ENCODE measurements at places on chromosomes 16 and 17. TPM values are rescaled to one million over a fixed set of nuclear protein-coding genes. Genes with fewer than 3 reads are reported as not detected.
A peak's percentile ranks its signal among the peaks of the same experiment; 100 is the strongest.

The CHST4 gene
- not detected for polyA plus RNA-seq

DNA sequence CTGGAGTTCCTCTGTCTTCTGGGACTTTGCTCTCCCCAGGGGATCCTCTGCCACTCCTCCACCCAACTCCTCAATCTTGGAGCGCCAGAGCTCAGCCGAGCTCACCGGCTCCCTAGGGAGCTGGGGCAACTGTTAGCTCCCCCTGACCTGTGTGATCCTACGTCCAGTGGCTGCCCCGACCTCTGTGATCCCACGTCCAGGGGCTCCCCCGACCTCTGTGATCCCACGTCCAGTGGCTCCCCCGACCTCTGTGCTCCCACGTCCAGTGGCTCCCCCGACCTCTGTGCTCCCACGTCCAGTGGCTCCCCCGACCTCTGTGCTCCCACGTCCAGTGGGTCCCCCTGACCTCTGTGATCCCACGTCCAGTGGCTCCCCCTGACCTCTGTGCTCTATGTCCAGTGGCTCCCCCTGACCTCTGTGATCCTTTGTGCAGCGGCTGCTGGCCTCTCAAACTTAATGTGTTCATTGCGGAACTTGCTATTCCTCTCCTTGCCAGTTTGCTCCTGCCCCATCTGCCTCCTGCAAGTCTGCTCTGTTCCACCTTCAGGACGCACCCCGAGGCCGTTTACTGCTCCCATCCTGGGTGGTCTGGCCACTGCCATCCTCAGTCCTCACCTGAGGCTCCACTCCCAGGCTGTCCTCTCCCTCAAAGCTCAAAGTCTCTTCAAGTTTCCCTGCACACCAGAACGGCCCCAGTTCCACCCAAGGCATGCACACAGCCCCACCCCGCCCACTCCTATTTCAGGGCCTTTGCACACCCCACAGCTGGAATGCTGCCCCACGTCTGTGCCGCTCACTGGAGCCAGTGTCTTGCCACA, 2.8 kb downstream of the VPS9D1 start:
- DNase-seq = no peak

The C16orf92 gene
- polyA plus RNA-seq = not detected

DNA sequence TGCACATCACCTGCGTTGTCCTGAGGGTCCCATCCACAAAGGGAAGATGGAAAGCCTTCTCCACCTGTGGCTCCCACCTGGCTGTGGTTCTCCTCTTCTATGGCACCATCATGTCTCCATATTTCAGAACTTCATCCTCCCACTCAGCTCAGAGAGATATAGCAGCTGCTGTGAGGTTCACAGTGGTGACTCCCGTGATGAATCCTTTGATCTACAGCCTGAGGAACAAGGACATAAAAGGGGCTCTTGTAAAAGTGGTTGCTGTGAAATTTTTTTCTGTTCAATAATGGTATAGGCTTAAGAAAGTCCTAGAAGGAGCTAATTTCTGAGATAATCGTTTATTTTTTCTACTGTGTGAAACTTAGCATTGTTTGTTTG, 18.7 kb downstream of the ZNF200 start:
- DNase-seq = no peak

- DNase-seq = no peak
Measured at GRCh38 chr16:86020971-86021370, 122.0 kb downstream of the IRF8 start.

DNA sequence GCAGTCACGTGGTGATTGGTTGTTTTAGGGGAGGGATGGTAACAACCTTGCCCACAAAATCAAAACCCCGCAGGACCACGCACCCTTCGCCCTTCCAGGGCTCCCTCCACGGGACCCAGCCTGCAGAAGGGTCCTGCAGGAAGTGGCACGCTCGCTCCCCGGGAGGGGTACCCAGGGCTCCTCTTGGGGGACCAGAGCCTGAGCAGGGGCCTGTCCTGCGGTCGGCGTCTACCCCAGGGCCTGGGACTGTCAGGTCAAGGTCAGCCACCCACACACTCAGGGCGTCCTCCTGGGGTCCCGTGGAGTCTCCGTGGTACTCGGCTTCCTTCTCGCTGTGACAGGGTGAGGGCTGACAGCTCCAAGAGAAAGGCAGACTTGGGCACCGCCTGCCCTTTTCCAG, 33.9 kb downstream of the ZNF469 start:
- no peak for DNase-seq

- no peak for DNase-seq
Measured at GRCh38 chr16:51816929-51817328, 665.9 kb upstream of the SALL1 start.

GRCh38 chr17:72671016-72671415, 421.5 kb downstream of the SLC39A11 start:
- DNase-seq = no peak

- DNase-seq = peak; percentile 72
Measured at GRCh38 chr17:78360371-78361224, 721 bp upstream of the SOCS3 start.

GRCh38 chr16:70574595-70575271, 51.1 kb downstream of the SF3B3 start:
- no peak for DNase-seq

The ACSM2A gene
- polyA plus RNA-seq = not detected

DNA sequence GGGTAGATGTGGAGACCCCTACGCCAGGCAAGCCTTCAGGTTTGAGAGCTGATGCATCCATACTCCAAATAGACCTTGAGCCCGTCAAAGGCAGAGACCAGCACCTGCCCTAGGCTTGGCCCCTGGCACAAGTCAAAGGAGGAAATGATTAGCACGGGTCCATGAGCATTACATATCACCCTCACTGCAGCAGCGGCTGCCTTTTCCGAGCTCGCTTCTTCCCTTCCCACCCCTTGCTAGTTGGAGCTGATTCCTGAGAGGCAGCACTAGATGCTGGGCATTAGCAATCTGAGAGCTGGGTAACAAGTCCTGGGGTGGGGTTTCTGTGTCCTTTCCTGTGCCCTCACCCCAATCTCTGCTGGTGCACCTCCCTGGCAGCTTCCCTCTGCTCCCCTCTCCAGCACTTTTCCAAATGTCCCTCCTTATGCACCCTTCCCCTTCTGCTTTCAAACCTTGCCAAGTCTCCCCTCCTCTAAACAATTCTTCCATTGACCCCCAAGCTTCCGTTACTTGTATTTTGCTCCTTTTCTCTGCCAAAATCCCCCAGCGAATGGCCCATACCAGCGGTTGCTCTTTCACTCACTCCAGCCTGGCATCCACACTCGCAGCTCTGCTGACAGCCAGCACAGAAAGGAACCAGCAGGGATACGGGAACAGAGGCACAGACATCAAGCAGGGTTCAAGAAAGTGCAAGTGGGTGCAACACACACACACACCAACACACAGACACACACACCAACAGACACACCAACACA, 3.0 kb downstream of the CDRT4 start:
- peak; percentile 27 for DNase-seq

DNA sequence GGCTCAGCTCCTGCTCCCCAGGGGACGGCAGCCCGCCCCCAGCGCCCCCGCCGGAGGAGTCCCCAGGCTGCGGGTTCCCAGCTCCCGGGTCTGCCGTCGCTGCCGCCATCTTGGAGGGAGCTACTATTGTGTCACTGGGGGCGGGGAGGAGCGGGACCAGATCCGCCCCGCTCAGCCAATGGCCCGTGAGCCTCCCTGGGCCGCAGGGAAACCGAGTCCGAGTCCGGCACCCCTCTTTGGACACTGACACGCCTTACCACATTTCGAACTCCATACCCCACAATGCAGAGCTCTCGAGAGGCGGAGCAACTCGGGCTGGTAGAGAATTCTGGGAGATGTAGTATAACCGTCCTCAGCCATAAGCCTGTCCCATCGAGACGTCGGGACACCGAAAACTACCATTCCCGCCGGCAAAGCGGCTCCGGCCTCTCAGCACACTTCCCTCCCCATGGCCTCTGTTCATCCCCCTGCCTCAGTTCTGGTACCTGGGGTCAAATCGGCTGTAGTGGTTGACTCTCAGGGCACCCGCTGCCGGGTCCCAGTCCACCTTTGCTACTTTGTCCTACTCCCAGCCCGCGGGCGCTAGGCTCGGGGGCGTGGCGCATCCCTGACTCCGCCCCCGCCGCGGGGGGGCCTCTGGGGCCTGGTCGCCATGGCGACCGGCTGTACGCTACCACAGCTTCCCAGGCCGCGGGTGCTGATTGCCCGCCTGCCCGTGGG, at the start of the genes RANBP10 and TSNAXIP1:
Gene RANBP10, minus strand, starts transcription at position 133 of the 720 bp plus-strand sequence. Its CDS starts 24 bp downstream, at position 109.
Gene TSNAXIP1, plus strand, starts transcription at position 462 of the 720 bp plus-strand sequence. CDS start 261 bp downstream, outside the sequence.
- peak; percentile 99 for DNase-seq

- no peak for DNase-seq
Measured at GRCh38 chr16:27281243-27281642, 12.7 kb upstream of the NSMCE1 start.

The ARL16 gene
- polyA plus RNA-seq = 55.8 TPM

The FBXL20 gene
- polyA plus RNA-seq = 7.6 TPM

The BCL6B gene
- 0.07 TPM for polyA plus RNA-seq

The RND2 gene
- polyA plus RNA-seq = 0.54 TPM

GRCh38 chr16:50121721-50122445, 31.2 kb upstream of the TENT4B start:
- no peak for DNase-seq

The KRT13 gene
- 0.03 TPM for polyA plus RNA-seq

The TMIGD1 gene
- polyA plus RNA-seq = not detected

The WSCD1 gene
- polyA plus RNA-seq = 0.06 TPM

DNA sequence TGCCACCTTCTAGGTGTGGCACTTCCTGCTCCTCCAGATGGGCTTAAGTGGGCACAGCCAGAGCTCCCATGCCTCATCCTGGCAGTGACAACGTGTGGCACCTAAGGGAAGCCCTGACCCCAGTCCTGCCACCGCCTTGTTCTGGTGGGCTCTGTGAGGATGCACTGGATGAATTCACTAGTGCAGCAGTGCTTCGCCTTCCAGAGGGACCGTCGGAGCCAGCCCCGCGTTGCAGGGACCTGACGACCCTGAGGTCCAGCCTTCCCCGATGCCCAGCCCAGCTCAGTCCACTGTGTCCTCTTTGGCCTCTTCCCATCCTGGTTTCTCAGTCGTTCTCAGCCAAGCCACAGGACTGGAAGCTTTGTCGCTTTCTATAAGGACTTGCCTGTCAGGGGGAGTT, 399.8 kb downstream of the SEC14L1 start:
- DNase-seq = no peak

DNA sequence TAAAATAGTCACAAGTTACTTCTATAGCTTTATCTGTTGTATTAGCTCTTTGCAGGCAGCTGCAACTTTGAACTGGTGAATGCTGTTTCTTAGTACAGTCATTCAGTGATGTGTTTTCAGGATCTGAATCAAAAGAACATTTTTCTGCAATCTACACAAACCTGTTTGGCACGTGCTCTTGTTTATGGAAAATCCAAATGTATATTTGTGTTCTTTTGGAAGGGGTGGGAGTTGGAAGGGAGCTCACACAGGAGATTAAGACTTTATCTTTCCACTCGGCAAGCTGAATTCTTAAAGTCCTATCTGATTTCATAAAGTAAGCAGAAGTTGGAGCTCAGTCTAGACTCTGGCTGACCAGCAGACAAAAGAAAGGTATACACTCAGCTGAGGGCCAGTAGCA, 300.2 kb downstream of the MAP2K6 start:
- DNase-seq = peak; percentile 6

DNA sequence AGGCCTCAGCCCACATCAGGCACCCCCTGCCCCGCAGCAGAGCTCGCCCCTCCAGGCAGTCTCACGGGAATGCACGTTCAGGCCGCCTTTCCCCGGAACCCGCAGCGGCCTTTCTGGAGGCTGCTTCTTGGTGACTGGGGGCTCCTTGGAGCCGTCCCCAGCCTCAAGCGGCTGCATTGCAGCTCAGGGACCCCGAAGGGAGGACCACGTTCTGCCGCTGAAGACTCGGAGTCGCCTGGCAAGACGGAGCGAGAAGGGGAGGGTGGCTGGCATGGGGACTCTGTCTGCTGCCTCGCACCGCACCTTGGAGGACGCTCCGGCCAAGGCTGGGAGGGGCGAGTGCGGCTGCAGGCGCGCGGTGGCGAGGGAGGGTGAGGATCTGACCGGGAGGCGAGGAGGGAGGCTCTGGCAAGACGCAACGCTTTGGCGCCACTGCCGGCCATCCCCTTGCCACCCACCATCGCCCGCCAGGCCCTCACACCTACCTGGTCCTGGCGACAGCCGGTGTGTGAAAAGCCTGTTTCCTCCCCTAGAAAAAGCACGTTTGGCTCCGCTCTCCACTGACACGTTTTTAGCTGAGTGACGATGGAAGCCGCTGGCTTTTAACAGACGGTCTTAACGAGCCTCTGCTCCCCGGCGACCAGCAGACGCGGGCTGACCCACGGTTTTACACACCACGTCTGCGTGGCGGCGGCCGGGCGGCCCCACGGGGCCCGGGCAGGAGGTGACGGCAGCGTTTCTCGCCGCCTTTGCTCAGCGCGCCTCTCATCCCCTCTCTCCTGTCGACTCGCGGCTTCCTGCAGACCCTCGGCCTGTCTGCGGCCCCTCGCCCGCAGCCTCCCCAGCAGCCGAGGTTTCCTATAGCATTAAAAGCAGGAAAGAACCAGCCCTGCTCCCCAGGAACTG, 16.7 kb upstream of the GNG13 start:
- DNase-seq = no peak

GRCh38 chr17:38507921-38508569, 79.8 kb downstream of the ARHGAP23 start:
- no peak for DNase-seq

- DNase-seq = peak; percentile 66
Measured at GRCh38 chr16:65534121-65534528, 412.3 kb upstream of the CDH11 start.

- no peak for DNase-seq
Measured at GRCh38 chr16:2896480-2897010, 13.5 kb downstream of the FLYWCH2 start.

- DNase-seq = no peak
Measured at GRCh38 chr16:27633721-27634120, 83.8 kb downstream of the KATNIP start.

DNA sequence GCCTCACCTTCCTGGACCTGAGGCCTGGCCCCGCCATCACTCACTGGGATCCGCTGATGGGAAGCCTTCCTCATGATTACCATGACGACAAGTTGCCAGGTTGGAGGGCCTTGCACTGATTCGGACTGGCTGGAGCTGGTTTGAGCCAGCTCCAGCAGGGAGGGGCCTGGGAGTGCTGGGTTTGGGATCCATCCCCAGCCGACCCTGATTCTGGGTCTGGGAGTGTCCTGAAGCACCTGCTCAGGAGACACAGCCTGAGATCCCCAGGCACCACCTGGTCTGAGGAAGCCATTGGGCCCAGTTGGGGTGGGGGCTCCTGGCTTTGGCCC, 5.9 kb upstream of the BAIAP3 start:
- DNase-seq = no peak

GRCh38 chr17:8160741-8161221, 2.0 kb downstream of the VAMP2 start:
- DNase-seq = no peak

The CRYM gene
- polyA plus RNA-seq = 0.30 TPM

DNA sequence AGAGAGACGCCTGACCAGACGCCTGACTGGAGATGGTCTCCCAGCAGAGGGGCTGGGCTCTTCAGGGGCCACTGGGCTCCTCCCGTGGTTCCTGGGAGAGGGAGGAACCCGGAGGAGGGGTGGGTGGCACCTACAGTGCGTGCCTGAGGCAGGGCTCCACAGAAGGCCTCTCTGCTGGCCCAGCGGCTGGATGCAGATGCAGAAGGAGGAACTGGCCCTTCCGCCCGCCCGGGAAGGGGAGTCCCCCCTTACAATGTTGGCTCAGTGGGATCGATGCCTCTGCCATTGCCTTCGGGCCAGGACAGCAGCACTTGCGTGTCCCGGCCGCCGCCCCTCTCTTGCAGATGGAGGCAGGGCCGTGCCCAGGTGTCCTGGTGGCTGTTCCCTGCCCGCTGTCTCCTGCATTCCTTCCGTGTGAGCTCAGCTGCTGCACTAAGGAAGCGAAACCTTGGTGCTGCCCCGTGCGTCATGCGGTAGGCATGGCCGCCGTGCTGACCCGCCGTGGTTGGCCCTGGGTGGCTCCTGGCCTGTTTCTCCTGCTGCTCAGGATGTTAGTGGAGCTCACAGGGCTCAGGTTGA, 15.1 kb downstream of the BAIAP2 start:
- DNase-seq = peak; percentile 91

The ARL5C gene
- polyA plus RNA-seq = not detected

Data from fibroblast of lung (primary cell).